Mesendoderm (in vitro differentiated cells): ENCODE measurements at places on chromosomes 16 and 17.

DNA sequence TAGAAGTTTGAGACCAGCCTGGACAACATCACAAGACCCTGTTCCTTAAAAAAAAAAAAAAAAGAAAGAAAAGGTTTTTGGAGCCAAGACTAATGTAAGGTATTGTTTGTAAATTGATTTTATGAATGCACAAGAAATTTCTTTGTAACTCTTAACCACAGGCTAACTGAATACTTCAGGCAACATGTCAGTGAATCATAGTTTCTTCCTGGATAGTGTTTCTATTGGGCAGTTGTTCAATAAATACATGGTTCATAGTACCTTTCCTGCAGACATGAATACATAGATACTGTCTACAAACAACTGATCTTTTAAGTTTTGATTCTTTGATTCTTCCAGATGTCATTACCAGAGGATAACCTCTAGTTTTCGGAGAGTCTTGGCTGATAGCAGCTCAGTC lies 11.6 kb downstream of the DDX42 start:
- H3K27me3 ChIP-seq: no peaks in the 10 kb centered on the region
- H3K27ac ChIP-seq: no peak overlapping the region

GRCh38 chr17:10144982-10145381 lies 53.4 kb downstream of the GAS7 start:
- no peaks in the 10 kb centered on the region for H3K36me3 ChIP-seq
- no peak overlapping the region for H3K4me3 ChIP-seq
- no peaks in the 10 kb centered on the region for H3K27me3 ChIP-seq

- H3K27me3 ChIP-seq: no peaks in the 10 kb centered on the region
- H3K4me1 ChIP-seq: no peaks in the 10 kb centered on the region
- no peak for DNase-seq
- H3K27ac ChIP-seq: no peak overlapping the region
- no peaks in the 10 kb centered on the region for H3K36me3 ChIP-seq
Measured at GRCh38 chr16:25083701-25084100, 27.8 kb upstream of the LCMT1 start.

DNA sequence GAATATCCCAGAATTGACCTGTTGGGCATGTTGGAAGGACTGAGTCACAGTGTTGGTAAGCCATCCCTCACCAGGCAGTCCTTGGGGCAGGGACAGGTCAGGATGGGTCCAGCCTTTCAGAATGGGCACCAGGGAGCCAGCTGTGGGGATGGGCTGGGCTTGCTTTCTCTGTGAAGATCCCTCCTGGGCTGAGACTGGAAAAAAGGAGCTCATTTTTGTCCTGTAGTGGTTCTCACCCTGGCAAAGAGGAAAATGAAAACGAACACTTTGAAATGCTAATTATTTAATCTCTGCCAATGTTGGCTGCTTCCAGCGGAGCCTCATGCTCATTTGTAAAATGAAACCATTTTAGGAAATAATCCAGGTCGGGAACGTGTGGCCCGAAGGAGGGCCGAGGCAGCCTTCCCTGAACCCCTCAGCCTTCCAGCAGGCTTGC lies 237.5 kb upstream of the SALL1 start:
- H3K4me1 ChIP-seq: peaks cover 15% of the 10 kb centered on the region
- H3K4me3 ChIP-seq: no peak overlapping the region
- no peak overlapping the region for H3K27ac ChIP-seq
- no peaks in the 10 kb centered on the region for H3K27me3 ChIP-seq
- no peaks in the 10 kb centered on the region for H3K36me3 ChIP-seq
- no peak for DNase-seq

DNA sequence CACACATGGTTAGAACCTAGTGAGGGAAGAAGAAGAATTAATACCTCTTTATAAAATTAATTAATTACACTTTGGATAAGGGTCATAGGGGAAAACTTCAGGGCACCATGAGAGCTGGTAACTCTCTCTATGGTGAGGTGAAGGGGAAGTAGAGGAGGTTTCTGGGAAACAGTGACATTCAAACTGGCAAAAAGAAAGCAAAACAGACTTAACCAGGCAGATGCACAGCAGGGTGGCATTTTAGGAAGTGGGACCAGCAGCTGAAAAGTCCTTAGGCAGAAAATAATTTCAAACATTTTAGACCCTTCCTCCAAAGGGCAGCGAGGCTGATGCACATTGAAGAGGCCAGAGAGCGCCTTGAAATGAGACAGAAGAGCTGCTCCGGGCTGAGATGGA lies 157.8 kb downstream of the CDH13 start:
- no peaks in the 10 kb centered on the region for H3K36me3 ChIP-seq
- H3K4me3 ChIP-seq: no peak overlapping the region
- H3K27ac ChIP-seq: no peak overlapping the region
- DNase-seq: no peak
- H3K27me3 ChIP-seq: no peaks in the 10 kb centered on the region
- H3K4me1 ChIP-seq: peaks cover 2% of the 10 kb centered on the region

DNA sequence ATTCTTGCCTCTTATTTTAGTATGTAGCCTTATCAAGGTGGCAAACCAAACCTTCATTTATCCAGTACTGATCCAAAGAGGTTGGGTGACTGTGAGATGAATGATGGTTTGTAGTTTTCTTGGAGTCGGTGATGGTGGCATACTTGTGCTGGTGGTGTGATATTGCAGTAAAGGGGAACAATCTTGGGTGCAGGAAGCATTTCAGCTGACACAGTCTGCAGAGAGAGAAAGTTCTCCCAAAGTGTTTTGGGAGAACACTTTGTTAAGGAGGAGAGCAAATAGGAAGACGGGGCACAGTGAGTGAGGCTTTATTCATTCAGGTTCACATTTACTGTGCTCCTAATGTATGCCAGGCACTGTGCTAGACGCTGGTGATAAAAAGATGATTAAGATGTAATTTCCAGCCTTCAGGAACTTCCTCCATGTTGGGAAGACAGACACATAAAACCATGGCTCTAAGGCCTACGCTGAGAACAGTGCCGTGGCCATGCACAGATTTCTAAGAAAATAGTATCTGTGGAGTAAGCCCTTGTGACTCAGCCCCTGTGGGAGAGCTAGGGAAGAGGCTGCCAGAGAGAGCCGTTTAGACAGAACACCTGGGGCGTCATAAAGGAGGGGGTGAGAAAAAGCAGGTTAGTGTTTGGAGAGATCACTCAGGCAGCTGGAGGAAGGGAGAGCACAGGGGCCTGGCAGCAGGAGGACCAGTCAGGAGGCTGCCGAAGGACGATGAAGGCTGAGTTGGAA lies 13.8 kb downstream of the HEATR3 start:
- peaks cover 9% of the 10 kb centered on the region for H3K36me3 ChIP-seq
- H3K4me3 ChIP-seq: no peak overlapping the region
- no peaks in the 10 kb centered on the region for H3K4me1 ChIP-seq
- H3K27me3 ChIP-seq: no peaks in the 10 kb centered on the region

GRCh38 chr17:72916991-72917390 lies 175.5 kb downstream of the SLC39A11 start:
- no peak overlapping the region for H3K4me3 ChIP-seq
- no peaks in the 10 kb centered on the region for H3K4me1 ChIP-seq
- no peaks in the 10 kb centered on the region for H3K27me3 ChIP-seq
- DNase-seq: no peak
- H3K36me3 ChIP-seq: no peaks in the 10 kb centered on the region
- H3K27ac ChIP-seq: no peak overlapping the region

- H3K4me3 ChIP-seq: no peak overlapping the region
- no peaks in the 10 kb centered on the region for H3K36me3 ChIP-seq
- no peaks in the 10 kb centered on the region for H3K4me1 ChIP-seq
Measured at GRCh38 chr17:1560101-1560857, 2.3 kb downstream of the PITPNA start.

GRCh38 chr16:59179446-59180082 lies 445.4 kb upstream of the GOT2 start:
- H3K36me3 ChIP-seq: no peaks in the 10 kb centered on the region
- no peak for DNase-seq
- no peaks in the 10 kb centered on the region for H3K27me3 ChIP-seq
- H3K4me1 ChIP-seq: no peaks in the 10 kb centered on the region
- no peak overlapping the region for H3K27ac ChIP-seq

DNA sequence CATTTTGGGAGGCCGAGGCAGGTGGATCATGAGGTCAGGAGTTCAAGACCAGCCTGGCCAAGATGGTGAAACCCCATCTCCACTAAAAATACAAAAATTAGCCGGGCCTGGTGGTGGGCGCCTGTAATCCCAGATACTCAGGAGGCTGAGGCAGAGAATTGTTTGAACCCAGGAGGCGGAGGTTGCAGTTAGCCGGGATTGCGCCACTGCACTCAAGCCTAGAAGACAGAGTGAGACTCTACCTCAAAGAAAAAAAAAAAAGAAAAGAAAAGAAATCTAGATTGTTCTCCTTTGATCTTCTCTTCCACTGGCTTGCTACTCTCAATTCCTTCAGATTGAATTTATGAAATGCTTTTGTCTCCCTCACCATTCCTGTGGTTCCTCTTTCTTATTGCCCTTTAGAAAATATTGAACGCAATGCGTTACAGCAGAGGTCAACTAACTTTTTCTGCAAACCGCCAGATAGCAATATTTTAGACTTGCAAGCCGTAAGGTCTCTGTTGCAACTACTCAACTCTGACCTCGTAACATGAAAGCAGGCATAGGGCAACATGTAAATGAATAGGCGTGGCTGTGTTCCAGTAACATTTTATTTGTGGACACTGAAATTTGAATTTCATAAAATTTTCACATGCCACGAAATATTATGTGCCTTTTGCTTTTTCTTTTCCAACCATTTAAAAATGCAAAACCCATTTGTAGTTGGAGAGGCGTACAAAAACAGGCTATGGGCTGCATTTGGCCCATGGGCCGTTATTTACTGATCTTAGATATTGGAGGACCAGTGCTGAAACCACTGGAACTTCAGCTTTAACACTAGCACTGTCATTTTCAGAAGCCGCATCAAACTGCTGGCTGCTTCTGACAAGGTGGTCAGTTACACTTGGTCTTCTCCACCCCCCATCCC lies 24.8 kb downstream of the PITPNC1 start:
- H3K36me3 ChIP-seq: no peaks in the 10 kb centered on the region
- no peaks in the 10 kb centered on the region for H3K27me3 ChIP-seq
- no peak for DNase-seq
- no peak overlapping the region for H3K27ac ChIP-seq
- no peaks in the 10 kb centered on the region for H3K4me1 ChIP-seq
- no peak overlapping the region for H3K4me3 ChIP-seq

DNA sequence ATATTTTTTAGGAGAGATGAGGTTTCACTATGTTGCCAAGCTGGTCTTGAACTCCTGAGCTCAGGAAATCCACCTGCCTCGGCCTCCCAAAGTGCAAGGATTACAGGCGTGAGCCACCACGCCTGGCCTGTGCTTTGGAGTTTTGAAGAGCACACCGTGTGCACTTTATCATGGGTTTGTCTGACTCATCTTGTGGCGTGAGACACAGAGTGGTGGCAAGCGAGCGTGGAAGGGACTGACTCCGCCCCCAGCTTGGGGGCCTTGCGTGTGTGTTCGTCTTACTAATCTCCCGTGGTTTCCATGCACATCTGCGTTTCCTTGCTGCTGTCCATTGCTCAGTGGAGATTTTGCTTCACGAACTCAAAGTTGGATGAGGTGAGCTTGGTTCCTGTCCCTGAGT lies 22.9 kb downstream of the CRAMP1 start:
- no peak overlapping the region for H3K4me3 ChIP-seq
- no peak for DNase-seq
- H3K36me3 ChIP-seq: peaks cover 13% of the 10 kb centered on the region
- no peak overlapping the region for H3K27ac ChIP-seq

DNA sequence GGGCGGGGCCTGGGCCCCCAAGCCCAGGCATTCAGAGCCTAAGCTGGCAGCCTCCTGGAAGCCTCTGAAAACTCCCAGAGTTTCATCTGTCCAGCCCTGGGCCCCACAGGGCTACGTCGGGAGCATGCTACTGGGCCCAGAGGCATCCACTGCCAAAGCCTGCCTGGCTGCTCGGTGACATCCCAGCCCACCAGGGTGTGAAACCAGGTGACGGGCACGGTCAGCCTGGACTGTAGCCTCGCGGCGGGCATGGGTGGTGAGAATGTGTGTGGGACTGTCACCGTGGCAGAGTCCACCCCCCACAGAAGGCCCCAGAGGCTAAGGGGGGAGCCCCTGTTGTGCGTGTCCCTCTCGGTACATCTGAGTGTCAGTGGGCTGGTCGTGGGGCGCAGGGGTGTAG lies 25.6 kb upstream of the AATK start:
- H3K4me3 ChIP-seq: no peak overlapping the region
- H3K36me3 ChIP-seq: no peaks in the 10 kb centered on the region
- no peaks in the 10 kb centered on the region for H3K4me1 ChIP-seq
- H3K27me3 ChIP-seq: no peaks in the 10 kb centered on the region
- DNase-seq: no peak

DNA sequence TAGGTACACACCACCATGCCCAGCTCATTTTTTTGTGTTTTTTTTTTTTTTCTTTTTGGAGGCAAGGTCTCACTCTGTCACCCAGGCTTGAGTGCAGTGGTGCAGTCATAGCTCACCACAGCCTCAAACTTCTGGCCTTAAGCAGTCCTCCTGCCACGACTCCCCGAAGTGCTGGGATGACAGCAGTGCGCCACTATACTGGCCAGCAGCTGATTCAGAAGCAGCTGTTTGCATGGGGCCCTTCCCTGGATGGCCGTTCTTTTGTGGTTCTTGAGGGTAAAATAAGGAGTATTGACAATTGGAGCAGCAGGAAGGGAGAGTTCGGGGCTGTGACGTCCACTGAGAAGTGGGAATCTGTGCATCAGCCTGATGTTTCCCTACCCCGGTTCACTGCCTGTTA lies 41.6 kb downstream of the KIAA0513 start:
- H3K27me3 ChIP-seq: no peaks in the 10 kb centered on the region
- no peaks in the 10 kb centered on the region for H3K36me3 ChIP-seq
- no peak overlapping the region for H3K4me3 ChIP-seq
- H3K4me1 ChIP-seq: no peaks in the 10 kb centered on the region
- DNase-seq: no peak
- H3K27ac ChIP-seq: no peak overlapping the region

DNA sequence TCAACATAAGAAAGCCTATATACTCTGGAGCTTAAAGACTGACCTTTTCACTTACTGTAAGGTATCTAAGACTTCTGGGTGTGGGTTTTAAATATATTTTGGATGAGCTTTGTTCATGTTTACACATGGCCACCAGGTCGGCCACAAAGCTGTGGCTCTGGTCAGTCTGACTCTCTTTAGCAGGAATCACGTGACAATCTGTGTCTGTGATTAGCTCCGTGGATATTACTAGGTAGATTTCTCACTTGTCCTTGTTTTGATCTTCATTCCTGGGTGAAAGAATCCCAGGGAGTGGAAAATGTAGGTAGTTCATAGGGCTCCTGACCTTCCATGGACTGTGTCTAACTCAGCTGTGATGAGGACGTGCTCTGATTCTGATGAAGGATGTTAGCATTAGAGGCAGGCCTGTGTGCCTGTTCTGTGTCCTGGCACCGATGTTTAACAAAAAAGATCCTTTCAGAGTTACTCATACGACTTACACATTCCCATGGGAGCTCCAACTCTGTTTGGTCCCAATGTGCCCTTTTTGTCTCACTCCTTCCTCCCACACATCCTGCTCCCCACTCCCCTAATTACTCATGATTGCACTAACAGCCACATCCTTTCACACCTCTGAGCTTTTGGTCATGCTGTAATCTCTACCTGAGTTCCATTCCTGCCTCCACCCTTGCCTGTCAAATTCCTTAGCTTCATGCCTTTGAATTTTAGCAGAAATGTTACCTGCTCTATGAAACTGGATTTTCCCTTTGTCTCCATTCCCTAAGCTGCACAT lies 425.1 kb downstream of the MAF start:
- no peaks in the 10 kb centered on the region for H3K36me3 ChIP-seq
- no peak overlapping the region for H3K27ac ChIP-seq
- H3K27me3 ChIP-seq: no peaks in the 10 kb centered on the region
- H3K4me1 ChIP-seq: peaks cover 8% of the 10 kb centered on the region
- peak; percentile 81 for DNase-seq
- no peak overlapping the region for H3K4me3 ChIP-seq

- H3K36me3 ChIP-seq: no peaks in the 10 kb centered on the region
- no peak for DNase-seq
- H3K27me3 ChIP-seq: no peaks in the 10 kb centered on the region
- no peak overlapping the region for H3K27ac ChIP-seq
Measured at GRCh38 chr16:63241497-63242028, 1205.3 kb upstream of the CDH8 start.
